CD4-positive, alpha-beta T cell treated with Interleukin-21 for 1 hour (primary cell): ENCODE measurements at places on chromosomes 13 and 19.

DNA sequence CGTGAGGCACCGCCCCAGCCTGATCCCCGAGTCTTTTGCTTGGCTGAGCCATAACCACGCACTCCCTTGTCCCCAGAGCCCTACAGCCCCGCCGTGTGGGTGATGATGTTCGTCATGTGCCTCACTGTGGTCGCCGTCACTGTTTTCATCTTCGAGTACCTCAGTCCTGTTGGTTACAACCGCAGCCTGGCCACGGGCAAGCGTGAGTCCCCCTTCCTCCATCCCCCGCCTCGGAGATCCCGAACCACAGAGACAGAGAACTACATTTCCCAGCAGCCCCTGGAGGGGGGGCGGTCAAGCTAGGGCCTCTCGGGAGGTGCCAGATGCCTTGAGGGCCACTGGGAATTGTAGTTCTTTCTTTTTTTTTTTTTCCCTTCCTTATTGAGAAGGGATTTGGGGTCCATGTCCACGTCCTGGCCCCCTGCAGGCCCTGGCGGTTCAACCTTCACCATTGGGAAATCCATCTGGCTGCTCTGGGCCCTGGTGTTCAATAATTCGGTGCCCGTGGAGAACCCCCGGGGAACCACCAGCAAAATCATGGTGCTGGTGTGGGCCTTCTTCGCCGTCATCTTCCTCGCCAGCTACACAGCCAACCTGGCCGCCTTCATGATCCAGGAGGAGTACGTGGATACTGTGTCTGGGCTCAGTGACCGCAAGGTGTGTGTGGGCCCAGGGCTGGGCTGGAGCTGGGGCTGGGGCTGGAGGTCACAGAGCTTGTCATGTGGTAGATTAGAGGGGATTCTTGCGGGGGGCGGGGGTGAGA lies 25.9 kb downstream of the GRIN2D start:
- DNase-seq: peak; percentile 84

DNA sequence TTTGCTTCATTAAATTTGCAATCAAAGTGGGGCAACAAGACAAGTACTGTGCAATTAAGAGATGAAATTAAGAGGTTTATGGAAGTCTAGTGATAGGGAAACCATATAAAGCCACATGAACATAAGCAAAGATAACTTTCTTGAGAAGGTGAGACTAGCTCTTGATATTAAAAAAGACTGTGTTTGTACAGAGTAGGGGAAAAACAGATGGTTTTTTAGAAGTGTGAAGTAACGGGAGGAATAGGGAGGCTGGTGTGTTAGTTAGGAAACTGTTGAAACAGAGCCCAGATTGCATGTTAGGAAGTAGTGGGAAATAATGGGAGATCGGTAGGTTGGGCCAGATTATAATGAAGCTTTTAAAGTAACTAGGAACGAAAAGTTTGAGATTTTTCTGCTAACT lies 149.8 kb upstream of the FREM2 start:
- no peak for DNase-seq

- DNase-seq: no peak
Measured at GRCh38 chr19:44810234-44811121, 1.6 kb downstream of the BCAM start.

DNA sequence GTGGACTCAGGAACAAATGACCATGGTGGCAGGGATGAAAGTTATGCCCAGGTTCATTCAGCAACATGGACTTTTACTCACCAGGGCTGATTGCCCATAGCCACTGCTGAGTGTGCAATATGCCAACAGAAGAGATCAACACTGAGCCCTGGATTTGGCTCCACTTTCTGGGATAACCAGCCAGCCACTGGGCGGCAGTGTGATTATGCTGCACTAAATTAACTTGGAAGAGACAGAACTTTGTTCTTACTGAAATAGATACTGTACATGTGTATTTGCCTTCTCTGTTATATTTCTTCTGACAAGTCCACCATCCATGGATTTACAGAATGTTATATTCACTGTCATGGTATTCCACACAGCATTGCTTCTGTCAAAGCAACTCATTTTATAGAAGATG lies 257.4 kb downstream of the TDRD3 start:
- no peak for DNase-seq

GRCh38 chr13:51360489-51360888 lies 21.0 kb downstream of the SERPINE3 start:
- DNase-seq: no peak

GRCh38 chr19:6030214-6030507 lies 52.2 kb upstream of the RANBP3 start:
- DNase-seq: no peak

GRCh38 chr19:50322234-50322633 lies 6.9 kb downstream of the KCNC3 start:
- no peak for DNase-seq
